Stimulated activated CD4-positive, alpha-beta T cell treated with anti-CD3 and anti-CD28 coated beads, Interleukin-2, amount 100 ng/mL, for 24 hours (primary cell): ENCODE measurements at places on chromosomes 16 and 17.

DNA sequence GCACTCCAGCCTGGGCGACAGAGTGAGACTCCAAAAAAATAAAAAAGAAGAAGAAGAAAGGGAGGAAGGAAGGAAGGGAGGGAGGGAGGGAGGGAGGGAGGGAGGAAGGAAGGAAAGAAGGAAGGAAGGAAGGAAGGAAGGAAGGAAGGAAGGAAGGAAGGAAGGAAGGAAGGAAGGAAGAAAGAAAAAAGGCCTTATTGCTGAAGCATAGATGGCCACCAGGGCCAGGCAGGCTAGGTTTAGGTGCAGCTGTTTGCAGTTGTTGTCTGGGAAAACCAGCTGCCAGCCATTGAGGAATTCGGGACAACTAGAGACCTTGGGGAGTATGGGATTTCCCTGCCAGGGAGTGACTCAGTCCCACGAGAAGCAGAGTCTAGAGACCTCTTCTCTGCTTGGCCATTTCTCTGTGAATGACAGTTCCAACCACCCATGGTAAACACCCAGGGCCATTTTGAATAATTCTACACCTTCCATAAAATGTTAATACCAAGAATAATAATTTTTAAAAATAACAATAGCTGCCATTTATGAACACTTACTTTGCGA is 31.0 kb downstream of the SCNN1B start:
- no peak for DNase-seq

DNA sequence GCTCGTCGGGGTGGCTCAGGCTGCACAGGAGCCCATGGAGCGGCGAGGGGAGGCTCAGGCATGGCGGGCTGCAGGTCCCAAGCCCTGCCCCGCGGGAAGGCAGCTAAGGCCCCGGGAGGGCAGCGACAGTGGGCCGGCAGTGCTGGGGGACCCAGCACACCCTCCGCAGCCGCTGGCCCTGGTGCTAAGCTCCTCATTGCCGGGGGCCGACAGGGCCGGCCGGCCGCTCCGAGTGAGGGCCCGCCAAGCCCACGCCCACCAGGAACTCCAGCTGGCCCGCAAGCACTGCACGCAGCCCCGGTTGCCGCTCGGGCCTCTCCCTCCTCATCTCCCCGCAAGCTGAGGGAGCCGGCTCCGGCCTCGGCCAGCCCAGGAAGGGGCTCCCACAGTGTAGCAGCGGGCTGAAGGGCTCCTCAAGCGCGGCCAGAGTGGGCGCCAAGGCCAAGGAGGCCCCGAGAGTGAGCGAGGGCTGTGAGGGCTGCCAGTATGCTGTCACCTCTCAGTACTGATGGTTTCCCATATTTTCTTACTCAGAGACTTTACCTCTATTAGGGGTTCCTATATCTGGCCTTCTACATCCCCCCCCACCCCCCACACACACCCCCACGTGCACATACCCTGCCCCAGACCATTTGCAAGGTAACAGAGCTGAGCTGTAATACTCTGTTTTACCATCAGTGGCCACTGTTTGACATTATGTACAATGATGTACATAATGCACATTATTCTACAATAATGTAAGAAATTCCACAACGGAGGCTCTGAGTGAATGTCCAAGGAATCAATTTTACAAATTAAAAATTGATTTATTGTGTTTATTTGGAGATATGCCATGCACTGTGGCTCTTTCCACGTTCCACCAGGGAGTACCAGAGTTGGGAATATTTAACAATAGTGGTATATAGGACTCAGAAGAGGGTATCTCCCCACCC is 3.7 kb upstream of the VAT1L start:
- DNase-seq = no peak

DNA sequence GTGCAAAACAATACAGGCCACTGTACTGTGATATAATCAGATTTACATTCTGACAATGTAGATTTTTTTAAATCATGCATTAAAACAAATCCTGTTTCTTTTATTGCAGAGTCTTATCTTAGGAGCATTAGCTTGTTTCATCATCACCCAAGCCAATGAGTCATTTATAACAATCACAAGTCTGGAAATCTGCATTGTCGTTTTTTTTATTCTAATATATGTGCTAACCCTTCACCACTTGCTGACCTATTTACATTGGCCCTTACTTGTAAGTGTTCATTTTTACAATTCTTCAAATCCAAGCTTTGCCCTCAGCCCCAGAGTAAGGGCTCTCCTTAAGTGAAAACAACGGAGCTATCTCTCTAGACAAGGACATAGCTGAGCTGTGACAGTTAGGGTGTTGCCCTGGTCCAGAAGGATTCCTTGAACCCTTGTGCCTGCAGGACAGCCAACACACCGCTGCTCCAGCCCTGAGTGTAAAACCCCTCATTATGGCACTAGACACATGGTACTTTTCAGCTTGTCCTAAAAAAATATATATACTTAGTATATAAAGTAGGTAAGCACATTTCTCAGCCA is 3.7 kb downstream of the CMTM1 start:
- no peak for DNase-seq

- peak; percentile 56 for DNase-seq
Observed at GRCh38 chr17:16491703-16492612, at the start of gene LRRC75A. Gene LRRC75A (minus strand): TSS chr17:16492193. CDS start chr17:16491990, 203 bp downstream.

GRCh38 chr16:8512941-8513624 is 77.2 kb downstream of the TMEM114 start:
- no peak for DNase-seq

GRCh38 chr17:52106638-52107261 is 51.8 kb downstream of the CA10 start:
- peak; percentile 55 for DNase-seq

DNA sequence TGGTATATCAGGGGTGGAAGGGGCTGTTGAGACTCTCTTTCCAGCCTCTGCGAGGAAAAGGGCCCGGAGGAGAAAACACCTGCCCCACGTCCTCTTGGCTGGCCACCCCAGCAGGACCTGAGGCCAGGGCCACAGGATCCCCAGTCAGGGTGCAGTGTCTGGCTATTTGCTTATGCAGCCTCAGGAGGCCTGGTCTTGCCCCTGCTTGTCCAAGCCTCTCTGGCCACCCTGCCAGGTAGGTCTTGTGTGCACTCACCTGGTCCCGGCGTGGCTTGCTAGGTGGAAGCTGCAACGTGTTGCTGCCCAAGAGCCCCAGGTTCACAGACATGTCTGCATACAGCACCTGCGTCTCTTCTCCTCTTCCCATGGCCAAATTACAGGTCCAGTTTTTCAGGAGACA is 549 bp downstream of the TMEM238L start:
- no peak for DNase-seq

GRCh38 chr16:16018705-16019104 is 69.3 kb downstream of the ABCC1 start:
- no peak for DNase-seq

- no peak for DNase-seq
Observed at GRCh38 chr17:17149520-17150447, 56.3 kb downstream of the PLD6 start.

DNA sequence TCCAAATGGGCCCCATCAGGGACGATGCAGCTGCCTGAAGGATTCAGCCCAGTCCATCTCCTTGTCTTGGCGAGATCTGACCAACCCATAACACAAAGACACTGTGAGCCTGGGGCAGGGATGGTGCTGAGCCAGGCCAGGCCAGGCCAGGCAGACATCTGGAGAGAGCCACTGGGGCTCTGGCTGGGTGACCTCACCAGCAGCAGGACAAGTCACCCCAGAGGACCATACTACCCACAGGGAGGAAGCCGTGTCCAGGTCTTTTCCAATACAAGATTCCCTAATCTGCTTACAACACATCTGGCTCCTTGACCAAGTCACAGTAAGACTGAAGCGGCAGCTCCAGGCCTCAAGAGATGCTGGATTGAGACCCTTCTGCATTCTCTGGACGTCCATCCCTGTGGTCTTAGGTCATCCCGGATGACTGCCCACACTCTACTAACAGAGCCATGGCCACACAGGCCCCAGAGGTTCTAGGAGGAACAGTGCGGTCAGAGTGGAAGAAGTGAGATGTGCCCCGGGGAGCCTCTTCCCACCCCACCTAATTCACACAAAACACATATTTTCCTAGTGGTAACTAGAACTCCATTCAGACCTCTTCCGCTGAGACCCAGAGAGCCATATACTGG is 81.8 kb upstream of the RCVRN start:
- no peak for DNase-seq

GRCh38 chr16:73565263-73565662 is 517.3 kb upstream of the ZFHX3 start:
- DNase-seq = no peak

- DNase-seq = no peak
Observed at GRCh38 chr17:78337244-78338109, 22.4 kb downstream of the SOCS3 start.

GRCh38 chr17:52515927-52516326 is 357.4 kb upstream of the CA10 start:
- no peak for DNase-seq

DNA sequence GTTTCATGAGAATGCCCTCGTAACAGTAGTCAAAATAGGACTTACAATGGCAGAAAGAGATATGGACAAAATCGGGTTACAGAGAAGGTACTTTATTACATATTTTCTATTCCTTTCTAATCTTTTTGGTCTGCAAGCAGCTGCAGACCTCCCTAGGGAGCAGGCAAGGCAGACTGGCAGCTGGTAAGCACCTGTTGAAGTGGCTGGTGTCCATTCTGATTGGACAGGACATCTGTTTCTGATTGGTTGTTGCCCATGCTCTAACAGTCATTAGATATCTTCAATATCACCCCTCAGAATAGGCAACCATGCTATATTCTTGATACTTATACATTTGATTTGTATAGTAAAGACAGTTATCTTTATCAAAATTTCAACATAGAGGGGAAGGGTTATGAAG is 606.3 kb downstream of the KCNJ2 start:
- no peak for DNase-seq

GRCh38 chr17:6323626-6324356 is 111.1 kb downstream of the AIPL1 start:
- DNase-seq = no peak

GRCh38 chr17:60066576-60066975 is 12.1 kb downstream of the HEATR6 start:
- no peak for DNase-seq

- no peak for DNase-seq
Observed at GRCh38 chr16:30723725-30724355, 24.4 kb upstream of the PHKG2 start.

DNA sequence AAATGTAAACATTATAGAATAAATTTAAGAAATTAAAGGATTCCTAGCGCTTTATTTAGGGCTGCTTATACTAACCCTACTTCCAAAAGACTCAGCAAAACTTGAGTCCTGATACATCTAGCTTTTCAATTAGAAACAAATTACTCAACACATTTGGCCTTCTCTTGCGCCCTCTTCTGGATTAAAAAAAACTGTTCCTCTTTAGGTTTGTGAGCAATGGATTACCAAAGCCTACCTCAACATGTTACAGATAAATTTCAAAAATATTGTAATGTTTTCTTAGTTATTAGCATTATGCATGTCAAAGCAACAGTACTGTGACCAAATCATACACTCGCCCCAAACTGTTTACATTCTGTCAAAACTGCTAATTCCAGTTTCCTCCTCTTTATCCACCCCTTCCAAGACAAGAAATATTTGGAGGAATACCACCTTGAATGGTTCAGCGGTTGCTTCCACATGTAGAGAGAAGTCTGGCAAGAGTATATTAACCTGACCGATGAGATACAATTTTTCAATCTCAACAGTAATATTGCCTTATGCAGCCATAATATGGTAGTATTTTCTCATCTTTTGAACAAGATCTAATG is 2.7 kb downstream of the NUFIP2 start:
- no peak for DNase-seq

DNA sequence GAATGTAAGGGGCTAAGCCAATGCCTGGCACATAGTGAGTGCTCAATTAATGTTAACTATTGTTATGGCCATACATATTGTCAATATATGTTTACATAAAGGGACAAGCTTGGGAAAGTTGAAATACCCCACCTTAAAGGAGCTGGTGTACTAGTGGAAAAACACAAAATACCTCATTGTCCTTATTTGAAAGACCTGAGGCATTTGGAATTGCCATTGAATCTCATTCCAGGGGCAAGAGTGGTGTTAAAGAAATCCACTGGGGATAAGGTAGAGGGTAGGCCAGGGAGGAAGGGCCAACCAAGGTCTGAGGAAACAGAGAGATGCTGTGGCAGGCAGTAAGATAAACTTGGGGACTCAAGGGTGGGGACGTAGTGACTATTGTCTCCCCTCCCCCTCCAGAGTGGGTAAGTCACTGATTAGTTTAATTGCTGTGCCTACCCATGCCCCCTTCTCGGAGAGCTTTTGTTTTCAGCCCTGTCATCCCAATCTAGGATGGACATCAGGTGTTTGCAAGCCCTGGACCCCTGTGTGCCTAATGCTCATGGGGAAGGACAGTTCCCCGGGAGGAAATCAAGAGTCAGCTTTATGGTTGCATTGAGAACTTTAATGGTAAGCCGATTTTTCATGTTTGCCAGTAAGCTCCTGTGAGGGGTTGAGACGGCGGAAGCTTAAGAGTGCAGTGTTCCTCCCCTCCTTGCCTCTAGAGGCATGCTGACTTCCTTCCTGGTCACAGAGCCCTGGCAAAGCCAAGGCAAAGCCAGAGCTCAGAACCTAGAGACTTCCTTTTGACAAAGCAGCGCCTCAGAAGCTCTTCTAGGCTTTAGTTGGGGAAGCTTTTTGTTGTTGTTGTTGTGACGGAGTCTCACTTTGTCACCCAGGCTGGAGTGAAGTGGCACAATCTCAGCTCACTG is 2.5 kb upstream of the HEATR9 start:
- DNase-seq = no peak

- DNase-seq = no peak
Observed at GRCh38 chr16:23979982-23980381, 144.2 kb downstream of the PRKCB start.

GRCh38 chr16:25625620-25626019 is 66.1 kb upstream of the HS3ST4 start:
- no peak for DNase-seq

DNA sequence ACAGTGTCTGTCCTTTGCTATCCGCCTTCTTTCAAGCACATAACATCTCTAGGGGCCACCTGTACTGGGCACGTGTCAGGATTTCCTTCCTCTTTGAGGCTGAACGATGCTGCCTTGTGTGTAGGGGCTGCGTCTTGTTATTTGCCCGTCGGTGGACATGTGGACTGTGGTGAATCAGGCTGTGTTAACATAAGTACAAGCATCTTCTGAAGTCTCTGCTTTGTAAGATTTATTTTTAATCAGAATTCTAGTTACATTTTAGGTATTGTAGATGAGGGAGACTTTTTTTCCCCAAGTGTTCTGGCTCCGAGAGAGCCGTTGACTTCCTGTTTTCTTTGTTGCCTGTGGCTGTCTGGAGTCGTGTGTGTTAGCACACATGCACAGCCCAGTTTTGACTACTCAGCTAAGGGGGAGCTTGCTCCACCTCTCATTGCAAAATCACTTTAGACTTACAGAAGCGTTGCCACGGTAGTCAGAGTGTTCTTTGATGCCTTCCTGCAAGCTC is 26.1 kb downstream of the SPG7 start:
- no peak for DNase-seq

GRCh38 chr16:9259914-9260608 is 168.6 kb downstream of the HAPSTR1 start:
- DNase-seq = no peak
